EL (cell line): ENCODE measurements at places on chromosomes 5 and 9.

- peak; percentile 86 for DNase-seq
Measured at GRCh38 chr9:77926371-77926878, 105.2 kb downstream of the GNAQ start.

DNA sequence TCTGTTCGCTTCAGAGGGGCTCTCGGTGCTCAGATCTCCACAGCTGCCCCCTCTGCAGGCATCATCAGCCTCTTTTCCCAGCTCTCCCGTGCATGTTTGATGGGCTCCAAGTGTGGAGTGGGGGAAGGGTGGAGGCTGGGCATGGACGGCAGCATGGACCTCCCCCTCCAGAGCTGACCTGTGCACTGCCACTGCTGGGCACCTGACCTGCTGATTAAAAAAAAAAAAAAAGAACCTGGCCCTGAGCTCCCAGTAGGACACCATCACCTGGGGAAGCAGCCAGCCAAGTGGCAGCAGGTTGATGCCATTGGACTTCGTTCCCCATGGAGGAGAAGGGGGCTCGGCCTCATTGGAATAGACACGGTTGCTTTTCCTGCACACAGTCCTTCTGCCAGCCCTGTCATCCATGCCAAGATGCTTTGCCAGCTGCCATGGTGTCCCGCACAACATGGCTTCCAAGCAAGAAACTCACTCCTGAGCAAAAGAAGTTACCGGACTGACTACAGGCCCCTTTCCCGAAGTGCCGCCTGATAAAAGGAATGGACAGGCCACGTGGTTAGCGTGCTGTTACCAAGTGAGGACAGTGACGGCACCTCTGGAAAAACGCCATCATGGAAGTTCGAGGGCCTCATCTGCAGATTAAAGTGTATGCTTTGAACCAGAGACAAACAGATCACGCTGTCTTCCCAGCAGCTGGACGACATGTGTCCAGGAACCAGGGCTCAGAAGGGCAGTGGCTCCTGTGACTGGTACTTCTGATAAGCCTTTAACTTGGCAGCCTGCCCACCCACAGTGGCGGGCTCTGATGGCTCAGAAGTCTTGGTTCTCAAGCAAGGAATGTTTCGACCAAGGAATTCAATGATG is 14.7 kb upstream of the BRD3OS start:
- peak; percentile 29 for DNase-seq

GRCh38 chr9:33225319-33226147 is 14.4 kb upstream of the SPINK4 start:
- DNase-seq, result peak; percentile 76

- no peak for DNase-seq
Measured at GRCh38 chr5:109006129-109006528, 258.4 kb downstream of the FER start.

DNA sequence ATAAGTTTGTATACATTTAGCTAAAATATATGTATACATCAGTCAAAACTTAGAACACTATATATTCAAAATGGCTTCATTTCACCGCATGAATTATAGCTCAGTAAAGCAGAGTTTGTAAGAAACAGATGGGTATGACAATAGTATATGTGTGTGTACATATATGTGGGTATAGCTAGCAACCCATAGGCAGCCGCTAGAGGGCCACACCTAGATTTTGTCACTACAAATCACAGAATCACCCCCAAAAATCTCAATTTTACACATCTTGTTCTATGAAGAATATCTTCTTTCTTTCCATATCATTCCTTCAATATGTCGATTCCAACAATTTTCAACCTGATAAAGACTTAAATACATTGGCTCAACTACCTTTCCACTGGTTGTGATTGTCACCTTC is 357.8 kb upstream of the CCNG1 start:
- no peak for DNase-seq

DNA sequence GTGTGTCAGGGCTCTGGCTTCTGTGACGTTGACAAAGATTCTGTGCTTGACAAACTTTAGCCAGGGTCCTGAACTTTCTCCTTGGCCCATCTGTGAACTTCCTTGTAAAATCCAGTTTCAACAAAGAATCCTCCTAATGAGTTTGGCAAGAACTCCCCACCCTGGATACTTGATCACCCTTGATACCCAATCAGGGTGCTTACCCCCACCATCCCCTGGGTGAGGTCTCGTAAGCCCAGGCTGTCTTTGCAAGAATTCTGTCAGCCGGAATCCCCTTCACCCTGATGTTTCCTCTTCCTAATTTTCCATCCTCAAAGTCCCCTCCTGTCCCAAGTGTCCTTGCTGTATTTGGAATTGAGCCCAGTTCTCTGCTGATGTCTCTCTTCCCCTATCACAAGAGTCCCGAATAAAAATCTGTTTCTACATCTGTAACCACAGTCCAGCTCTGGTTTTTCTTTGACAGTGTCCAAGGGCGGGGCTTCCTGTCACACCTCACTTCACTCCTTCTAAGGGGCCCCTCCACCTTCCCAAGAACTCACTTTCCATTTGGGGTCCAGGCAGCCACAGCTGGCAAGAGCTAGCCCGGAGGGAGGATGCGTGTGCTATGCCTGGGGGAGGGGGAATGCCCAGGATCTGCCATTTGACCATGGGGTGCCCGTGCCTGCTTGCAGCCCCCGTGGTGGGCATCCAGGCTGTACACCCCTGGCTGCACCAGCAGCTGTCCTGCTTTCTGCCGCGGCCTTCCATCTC is 2.7 kb upstream of the CARD19 start:
- no peak for DNase-seq

- DNase-seq, result peak; percentile 39
Measured at GRCh38 chr5:54317511-54318260, 7.3 kb upstream of the ARL15 start.

GRCh38 chr5:147169901-147170300 is 64.9 kb upstream of the STK32A start:
- DNase-seq, result no peak

DNA sequence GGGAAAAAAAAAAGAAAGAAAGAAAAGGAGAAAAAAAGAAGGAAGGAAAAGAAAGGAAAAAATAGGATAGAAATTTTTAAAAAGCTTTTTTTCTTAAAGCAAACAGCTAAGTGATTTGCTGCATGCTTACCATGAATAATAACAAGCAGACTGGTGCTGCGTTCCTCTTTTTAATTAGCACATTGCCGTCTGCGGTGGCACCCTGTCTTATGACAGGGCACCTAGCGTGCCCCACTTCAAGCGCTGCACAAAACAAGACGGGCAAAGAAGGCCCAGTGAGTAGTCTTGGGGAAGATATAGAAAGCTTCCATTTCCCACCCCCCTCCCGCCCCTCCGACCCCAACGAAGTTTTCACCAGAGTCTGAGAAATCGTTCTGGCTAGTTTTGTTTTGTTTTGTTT is 513.9 kb downstream of the ZNF608 start:
- no peak for DNase-seq

GRCh38 chr5:157327771-157328170 is 61.8 kb downstream of the CYFIP2 start:
- DNase-seq, result no peak
